DMS53 (cell line): ENCODE measurements at places on chromosomes 7 and 10.

DNA sequence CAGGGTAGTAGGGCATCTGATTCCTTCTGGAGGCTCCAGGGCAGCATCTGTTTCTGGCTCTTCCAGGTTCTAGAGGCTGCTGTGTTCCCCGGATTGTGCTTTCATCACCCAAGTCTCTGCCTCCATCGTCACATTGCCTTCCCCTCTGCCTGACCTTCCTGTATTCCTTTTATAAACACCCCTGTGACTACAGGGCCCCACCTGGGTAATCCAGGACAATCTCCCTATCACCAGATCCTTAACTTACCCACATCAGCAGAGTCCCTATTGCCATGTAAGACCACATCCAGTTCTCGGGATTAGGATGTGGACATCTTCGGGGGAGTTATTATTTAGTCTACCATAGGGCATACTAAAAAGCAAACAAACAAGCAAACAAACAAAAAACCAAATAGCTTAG lies 39.4 kb upstream of the AGR3 start:
- DNase-seq = no peak

DNA sequence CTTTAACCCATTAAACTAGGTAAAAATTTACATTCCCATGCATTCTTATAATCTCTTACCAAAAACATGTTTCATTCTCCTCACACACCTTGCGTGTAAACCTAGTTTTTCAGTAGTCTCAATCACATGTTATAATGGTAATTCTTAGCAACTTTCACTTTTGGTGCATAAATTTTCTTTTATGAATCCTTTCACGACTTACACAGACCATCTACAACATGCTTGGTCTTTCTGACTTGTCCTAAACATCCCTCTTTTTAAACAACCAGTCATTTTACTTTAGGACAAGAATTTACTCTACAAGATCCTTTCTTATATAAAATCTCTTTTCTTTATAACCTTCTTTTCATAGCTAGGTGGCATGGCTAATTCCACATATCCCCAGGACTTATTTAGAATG lies 25.8 kb downstream of the FBXL13 start:
- peak; percentile 67 for DNase-seq

DNA sequence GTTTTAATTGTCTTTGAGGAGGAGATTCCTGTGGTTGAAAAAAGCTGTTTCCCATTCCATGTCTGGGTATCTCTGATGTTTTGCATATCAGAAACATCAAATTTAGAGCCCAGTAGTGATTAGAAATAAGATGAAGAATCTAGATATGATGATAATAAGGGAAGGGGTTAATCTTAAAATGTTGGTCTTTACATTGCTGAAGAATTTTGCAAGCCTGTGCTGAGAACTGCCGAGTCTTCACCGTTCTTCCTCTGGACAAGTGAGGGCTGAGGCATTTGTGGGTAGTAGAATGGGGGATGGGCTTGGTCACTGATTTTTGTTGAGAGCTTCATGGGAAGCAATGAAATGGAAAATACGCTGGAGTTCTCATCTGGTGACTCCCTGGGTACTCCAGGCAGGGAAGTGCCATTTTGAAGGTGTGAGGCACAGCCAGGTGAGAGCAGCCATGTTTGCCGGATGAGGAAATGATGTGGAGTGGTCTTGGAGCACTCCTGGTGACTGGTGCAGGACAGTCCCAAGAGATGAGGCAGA lies 10.2 kb downstream of the TCF7L2 start:
- DNase-seq = no peak

GRCh38 chr10:50575477-50576244 lies 48.1 kb downstream of the SGMS1 start:
- no peak for DNase-seq
